ENCODE measurements at places on chromosomes 2 and 18. TPM values are rescaled to one million over a fixed set of nuclear protein-coding genes. Genes with fewer than 3 reads are reported as not detected.

DNA sequence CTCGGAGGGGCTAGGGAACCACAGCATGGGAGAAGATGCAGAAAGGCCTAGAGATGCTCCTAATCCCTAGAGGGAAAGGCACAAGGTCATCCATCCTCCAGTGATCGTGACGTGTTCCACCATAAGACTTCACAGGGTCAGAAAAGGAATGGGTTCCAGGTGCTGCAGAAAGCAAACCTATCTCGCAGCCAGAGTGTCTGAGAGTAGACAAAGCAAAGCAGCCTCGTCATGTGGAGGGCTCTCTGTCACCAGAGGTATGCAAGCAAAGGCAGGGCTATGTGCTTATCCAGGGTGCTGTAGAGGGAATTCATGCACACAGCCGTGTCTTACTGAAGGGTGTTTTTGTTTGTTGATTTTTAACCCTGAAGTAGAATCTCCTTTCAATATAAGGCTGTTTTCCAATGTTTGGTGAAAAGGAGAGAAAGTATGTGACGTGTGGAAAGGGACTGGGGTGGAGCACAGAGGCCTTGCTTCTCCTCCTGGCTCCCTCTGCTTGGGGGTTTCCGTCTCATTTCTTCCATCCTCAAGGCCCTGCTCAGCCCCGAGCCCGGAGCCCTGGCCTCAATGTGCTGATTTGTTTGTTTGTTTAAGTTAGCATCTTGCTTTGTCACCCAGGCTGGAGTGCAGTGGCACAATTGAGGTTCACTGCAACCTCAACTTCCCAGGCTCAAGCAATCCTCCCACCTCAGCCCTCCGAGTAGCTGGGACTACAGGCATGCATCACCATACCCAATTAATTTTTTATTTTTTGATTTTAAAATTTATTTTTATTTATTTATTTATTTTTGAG is 3.0 kb downstream of the GPR55 start:
- no peak for DNase-seq

GRCh38 chr2:28021898-28022297 is 131.4 kb downstream of the BABAM2 start:
- no peak for DNase-seq

RND3 gene
- 146 TPM for polyA plus RNA-seq

TXNL4A gene
- polyA plus RNA-seq, result 63.6 TPM
